CD4-positive, alpha-beta memory T cell (primary cell): ENCODE measurements at places on chromosomes 2 and 18. TPM values are rescaled to one million over a fixed set of nuclear protein-coding genes. Genes with fewer than 3 reads are reported as not detected.

RNF25 gene
- total RNA-seq = 28.6 TPM

ANKRD30B gene
- total RNA-seq = not detected

DNA sequence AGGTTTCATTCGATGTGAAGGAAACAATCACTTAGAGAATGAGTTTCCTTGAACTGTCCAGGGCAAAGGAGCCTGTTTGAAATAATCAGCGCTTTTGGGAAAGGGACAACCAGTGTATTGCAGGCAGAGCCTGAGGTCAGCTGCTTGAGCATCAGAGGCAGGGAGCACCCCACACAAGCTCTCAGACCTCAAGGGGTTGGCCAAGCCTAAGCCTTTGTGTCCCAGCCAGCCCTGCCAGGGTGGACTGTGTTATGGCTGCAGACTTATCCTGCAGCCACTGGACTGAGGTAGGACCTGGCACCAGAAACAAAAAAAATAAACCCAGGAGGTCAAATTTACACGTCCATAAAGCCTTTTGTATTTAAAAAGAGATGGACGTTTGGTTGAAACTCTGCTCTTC lies 228.3 kb downstream of the SEPTIN10 start:
- no peak for DNase-seq
- H3K4me3 ChIP-seq = no peak overlapping the region
- no peaks in the 10 kb centered on the region for H3K4me1 ChIP-seq
- H3K27ac ChIP-seq = no peak overlapping the region
- H3K27me3 ChIP-seq = no peaks in the 10 kb centered on the region
- no peaks in the 10 kb centered on the region for H3K36me3 ChIP-seq

- H3K36me3 ChIP-seq = no peaks in the 10 kb centered on the region
- DNase-seq = no peak
- H3K4me3 ChIP-seq = no peak overlapping the region
These were observed 135.5 kb upstream of the CAB39 start for GRCh38 chr2:230577114-230577513.

GRCh38 chr18:80147418-80148325 lies 38.6 kb downstream of the ADNP2 start:
- H3K36me3 ChIP-seq = no peaks in the 10 kb centered on the region
- peaks cover 4% of the 10 kb centered on the region for H3K27me3 ChIP-seq
- peaks cover 15% of the 10 kb centered on the region for H3K4me1 ChIP-seq
- H3K4me3 ChIP-seq = peak overlapping the region; percentile 9
